ENCODE measurements at places on chromosomes 13 and 19.

- DNase-seq, result peak; percentile 65
Observed at GRCh38 chr13:27170516-27171243, 931 bp downstream of the USP12 start.

- DNase-seq, result no peak
Observed at GRCh38 chr13:70051531-70051930, 56.1 kb upstream of the ATXN8OS start.

DNA sequence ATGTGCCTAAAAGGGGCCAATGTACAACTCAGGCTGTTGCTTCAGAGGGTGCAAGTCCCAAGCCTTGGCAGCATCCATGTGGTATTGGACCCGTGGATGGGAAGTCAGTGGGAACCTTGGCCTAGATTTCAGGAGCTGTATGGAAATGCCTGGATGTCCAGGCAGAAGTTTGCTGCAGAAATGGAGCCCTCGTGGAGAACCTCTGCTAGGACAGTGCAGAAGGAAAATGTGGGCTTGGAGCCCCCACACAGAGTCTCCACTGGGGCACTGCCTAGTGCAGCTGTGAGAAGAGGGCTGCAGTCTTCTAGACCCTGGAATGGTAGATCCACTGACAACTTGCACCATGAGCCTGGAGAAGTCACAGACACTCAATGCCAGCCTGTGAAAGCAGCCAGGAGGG lies 28.5 kb downstream of the GPC5 start:
- DNase-seq, result no peak

- peak; percentile 97 for DNase-seq
Observed at GRCh38 chr19:56367829-56368711, 25.3 kb downstream of the ZNF582 start.

DNA sequence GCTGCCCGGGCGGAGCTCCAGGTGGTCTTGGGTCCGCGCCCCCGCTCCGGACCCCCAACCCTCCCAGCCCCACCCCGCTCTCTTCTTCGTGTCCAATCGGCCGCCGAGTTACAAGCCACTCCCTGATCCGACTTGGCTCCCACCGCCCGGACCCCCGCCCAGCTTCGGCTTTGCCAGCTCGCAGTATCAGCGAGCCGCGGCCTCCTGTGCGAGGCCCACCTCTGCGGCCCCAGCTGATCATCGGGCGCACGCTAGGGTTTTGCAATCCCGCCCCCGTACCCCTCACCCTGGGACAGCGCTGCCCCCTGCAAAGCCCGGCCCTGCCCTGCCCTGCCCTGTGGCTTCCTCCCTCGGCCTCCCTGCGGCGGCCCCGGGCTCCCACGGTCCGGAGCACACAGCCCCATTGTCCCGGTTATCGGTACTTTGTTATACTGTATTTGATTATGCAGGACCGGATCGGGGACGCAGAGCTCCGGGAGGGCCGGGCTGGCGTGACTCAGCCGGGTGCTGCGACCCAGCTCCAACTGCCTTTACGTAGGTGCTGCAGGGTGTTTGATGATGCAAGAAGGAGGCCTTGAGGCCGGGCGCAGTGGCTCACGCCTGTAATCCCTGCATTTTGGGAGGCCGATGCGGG lies 598 bp upstream of the LPAR2 start:
- DNase-seq, result peak; percentile 94

- no peak for DNase-seq
Observed at GRCh38 chr13:111864566-111864965, 202.4 kb upstream of the SOX1 start.

- no peak for DNase-seq
Observed at GRCh38 chr13:112849500-112849899, 119.5 kb upstream of the MCF2L start.

GRCh38 chr19:39936020-39936419 lies 1.6 kb upstream of the FCGBP start:
- DNase-seq, result no peak

GRCh38 chr13:102555914-102556553 lies 40.8 kb upstream of the TPP2 start:
- DNase-seq, result no peak

DNA sequence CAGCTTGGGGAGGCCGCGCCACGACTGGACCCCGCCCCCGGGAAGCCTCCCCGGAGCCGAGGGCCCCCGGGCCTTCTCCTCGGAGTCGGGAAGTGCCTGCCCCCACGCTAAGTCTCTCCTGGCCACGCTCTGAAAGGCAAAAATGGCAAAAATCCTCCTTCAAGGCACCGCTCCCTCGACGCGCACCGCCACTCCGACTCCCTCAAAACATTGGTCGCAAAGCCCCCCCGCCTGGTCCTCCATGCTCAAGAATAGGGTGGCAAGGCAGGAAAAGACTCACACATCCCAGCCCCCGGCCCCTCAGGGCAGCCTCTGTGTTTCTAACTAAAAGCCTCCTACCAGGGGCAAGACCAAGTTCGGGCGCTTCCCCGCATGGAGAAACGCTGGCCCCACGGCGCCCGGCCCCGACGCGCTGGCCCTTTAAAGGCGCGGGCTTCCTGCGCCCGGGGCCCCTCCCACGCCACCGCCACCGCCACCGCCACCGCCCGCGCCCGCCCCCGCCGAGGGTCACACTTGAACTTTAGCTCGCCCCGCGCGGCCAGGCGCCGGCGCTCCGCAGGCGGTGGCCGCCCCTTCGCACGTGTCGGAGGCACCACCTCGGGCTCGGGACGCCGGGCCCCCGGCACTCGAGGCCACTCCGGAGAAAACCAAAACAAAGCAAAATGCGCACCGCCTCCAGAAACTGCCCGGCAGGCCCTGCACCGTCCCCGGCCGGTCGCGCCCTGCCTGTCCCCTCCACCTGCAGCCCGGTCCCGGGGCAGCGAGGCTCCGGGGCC lies 1.9 kb downstream of the FOXO1 start:
- peak; percentile 42 for DNase-seq

DNA sequence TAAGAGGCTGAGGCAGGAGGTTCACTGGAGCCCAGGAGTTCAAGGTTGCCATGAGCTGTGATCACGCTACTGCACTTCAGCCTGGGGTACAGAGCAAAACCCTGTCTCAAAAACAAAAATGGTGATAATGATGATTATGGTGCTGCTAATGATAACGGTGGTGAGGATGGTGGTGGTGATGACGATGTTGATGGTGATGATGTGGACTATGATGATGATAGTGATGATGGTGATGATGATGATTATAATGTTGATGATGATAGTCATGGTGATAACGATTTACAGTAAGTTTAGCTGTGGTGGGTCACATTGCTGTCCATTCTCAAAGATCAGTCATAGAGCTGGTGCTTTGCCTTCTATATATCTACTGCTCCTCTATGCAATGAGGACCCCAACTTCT lies 1340.6 kb downstream of the UQCRFS1 start:
- DNase-seq, result no peak

GRCh38 chr13:29324601-29325000 lies 270.9 kb downstream of the SLC7A1 start:
- DNase-seq, result no peak

DNA sequence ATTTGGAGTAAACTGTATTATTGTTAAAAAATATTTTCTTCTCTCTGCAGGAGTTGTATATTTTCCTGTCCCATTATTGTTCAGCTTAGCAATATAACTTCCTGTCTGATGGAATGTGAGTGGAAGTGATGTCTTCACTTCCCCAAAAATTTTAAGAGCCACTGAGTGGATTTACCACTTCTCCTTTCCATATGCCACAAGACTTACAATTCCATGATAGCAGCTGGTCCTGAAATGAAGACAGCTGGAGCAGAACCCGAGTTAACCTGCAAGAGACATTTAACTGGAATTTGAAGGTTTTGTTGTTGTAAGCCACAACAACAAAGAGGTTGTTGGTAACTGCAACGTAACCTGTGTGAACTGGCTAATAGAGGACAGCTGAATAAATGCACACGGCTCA lies 23.4 kb upstream of the TBC1D4 start:
- DNase-seq, result no peak

GRCh38 chr19:16588824-16589577 lies 16.8 kb upstream of the SLC35E1 start:
- DNase-seq, result no peak

- no peak for DNase-seq
Observed at GRCh38 chr19:39602224-39602623, at the start of gene LGALS13. LGALS13 (plus strand) TSS chr19:39602524; CDS start chr19:39602569, 45 bp downstream.

DNA sequence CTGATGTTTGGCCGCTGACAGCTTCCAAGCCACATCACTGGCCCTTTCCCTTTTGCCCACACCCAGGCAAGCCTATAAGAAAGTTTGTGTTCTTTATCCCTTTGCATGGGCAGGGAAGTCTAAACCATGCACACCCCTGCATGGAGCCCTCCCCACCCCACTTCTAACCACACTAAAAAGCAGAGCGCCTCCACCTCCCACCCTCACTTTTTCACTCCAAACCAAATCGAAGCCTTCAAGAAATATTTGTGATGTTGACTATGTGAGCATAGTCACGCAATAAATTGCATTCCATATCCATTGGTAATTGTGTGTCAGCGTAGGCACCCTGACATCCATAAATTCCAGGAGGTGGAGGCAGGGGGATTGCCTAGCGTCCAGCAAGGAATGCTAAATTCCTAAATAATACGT lies 104.4 kb upstream of the LSM14A start:
- no peak for DNase-seq

DNA sequence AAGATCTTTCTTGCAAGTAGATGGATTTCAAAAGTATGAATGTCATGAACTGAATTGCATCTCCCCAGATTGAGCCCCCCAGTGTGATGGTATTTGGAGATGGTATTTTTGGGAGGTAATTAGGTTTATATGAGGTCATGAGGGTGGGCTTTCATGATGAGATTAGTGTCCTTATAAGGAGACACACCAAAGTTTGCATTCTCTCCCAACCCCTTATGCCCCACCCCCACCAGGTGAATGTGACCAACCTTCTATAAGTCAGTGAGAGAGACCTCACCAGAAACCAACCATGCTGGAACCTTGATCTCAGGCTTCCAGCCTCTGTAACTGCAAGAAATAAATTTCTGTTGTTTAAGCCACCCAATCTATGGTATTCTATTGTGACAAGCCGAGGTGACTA lies 71.3 kb upstream of the POSTN start:
- no peak for DNase-seq

DNA sequence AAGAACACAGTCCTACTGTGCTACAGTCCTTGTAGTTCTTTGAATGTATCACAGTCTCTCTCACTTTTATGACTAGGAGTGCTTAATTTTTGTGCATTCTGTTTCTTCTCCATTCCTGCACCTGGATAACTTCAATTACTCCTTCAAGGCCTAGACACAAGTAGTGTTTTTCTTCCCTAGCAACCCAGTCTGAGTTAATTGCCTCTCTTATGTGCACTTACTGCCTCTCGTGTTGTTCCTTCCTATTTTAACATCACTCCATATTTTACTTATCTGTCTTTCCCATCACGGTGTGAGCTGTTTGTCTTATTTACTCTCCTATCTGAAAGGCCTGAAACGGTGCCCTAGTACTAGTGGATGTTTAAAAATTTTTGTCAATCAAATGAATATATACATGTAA lies 101.5 kb downstream of the HS6ST3 start:
- DNase-seq, result no peak

DNA sequence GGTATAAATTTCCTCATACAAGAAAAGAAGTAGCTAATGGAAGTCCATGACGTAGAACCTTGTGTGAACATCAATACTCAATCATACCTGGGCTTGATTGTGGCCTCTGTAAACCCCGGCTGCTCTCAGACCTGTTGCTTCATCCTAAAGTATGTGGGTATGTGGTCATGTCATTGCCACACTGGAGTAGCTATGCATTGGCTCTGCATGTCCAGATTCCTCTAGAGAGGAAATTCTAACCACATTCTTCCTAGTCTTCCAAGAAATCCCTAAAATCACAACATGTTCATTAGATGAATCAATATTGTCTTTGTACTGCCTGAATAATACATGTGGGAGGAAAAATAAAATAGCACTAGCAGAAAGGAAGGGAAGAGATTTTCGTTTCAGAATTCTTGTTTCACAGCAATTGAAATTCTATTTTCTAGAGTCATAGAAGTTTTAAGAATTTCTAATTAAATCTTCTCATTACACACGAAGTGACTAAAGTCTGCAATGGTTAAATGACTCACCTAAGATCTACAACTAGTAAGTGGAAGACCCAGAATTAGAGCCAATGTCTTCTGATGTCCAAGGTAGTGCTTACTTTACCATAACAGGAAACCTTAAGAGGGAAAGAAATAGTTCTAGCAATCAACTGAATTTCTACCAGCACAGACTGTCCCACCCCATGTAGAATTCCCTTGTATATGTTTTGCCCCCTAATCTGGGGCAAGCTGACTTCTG lies 28.0 kb downstream of the RXFP2 start:
- DNase-seq, result no peak

GRCh38 chr19:4774136-4774535 lies 17.4 kb upstream of the FEM1A start:
- no peak for DNase-seq

- DNase-seq, result no peak
Observed at GRCh38 chr13:47549219-47549752, 451.8 kb downstream of the SUCLA2 start.

GRCh38 chr13:98220271-98220791 lies 43.3 kb upstream of the RNF113B start:
- DNase-seq, result no peak

Data from glutamatergic neuron (in vitro differentiated cells).